Suprapubic skin (tissue), 4 donors: ENCODE measurements at places on chromosomes 1 and 21.

DNA sequence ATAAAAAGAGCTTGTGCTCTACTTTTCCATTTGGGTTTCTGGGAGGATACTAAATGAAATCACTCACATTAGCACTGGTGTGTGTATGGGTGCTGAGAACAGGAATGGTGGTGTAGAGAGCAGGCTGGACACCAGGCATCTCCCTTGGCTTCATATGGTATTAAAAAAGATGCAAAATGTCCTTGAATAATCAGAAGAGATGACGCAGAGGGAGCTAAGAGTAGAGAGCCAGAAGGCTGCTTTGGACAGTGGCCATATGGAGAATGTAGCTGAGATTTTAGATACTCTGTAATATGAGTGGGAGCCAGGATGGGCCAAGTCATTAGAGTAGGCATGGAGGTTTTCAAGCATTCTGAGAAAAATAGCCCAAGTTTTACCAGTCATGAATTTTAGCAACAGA, 112.3 kb upstream of the ZRANB2 start:
- DNase-seq = no peak

DNA sequence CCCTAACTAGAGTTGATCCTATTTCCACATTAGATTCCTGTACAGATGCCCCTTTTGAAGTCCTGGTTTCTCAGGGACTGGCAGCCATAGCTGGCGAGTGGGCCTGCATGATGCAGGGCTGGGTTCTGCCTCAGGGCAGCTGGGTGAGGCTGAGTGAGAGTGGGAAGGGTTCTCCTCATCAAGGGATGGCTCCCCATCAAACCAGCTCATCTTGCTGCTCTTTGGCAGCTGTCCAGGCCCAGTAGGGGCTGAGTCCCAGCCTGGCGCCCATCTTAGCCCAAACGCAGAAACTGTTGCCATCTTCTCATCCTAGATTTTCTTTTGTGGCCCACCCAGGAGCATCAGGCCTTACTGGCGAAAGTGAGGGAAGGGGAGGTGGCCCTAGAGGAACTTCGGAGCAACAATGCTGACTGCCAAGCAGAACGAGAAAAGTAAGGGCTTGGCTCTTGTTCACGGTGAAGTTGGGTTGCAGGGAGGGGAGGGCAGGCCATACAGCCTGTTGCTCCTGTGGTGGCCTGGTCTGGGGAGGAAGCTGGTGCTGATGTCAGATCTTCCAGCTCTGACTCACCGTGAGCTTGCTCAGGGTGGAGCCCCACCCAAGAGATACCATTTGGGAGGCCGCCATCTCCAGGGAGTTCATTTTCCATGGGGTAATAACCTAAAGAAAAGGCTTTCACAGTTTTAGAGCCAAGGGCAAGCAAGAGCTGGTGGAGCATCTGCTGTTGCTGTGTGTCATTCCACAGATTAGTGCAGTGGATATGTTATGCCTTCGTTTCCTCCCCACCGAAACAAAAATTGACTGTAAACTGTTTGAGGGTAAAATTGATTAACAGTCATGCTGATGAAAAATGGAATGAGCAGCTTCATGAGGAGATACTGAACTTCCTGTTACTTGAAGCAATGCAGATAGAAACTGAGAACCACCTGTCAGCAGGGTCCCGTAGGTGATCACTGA, 34.7 kb downstream of the TUFT1 start:
- DNase-seq = peak; percentile 70

- peak; percentile 71 for DNase-seq
Observed at GRCh38 chr1:203673550-203674411, 47.1 kb downstream of the ATP2B4 start.

GRCh38 chr21:45551316-45551715, 9.1 kb upstream of the SLC19A1 start:
- DNase-seq = peak; percentile 64

GRCh38 chr1:88985032-88985431, 7.4 kb downstream of the KYAT3 start:
- DNase-seq = no peak
